ENCODE measurements at places on chromosomes 3 and 15.

DNA sequence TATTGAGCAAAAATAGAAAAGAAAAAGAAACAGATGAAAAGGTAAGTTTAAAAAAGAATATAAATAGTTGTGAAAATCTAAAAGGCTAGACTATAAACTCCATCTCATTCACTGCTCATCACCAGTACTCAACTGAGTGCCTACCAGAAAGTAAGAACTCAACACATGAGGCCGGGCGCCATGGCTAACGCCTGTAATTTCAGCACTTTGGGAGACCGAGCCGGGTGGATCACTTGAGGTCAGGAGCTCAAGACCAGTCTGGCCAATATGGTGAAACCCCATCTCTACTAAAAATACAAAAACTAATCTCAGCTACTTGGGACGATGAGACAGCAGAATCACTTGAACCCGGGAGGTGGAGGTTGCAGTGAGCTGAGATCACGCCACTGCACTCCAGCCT lies 19.3 kb downstream of the LSAMP start:
- DNase-seq: no peak

GRCh38 chr15:88255087-88255483 lies 1.5 kb downstream of the NTRK3 start:
- no peak for DNase-seq

GRCh38 chr3:72143966-72144717 lies 359.2 kb upstream of the PROK2 start:
- DNase-seq: no peak

DNA sequence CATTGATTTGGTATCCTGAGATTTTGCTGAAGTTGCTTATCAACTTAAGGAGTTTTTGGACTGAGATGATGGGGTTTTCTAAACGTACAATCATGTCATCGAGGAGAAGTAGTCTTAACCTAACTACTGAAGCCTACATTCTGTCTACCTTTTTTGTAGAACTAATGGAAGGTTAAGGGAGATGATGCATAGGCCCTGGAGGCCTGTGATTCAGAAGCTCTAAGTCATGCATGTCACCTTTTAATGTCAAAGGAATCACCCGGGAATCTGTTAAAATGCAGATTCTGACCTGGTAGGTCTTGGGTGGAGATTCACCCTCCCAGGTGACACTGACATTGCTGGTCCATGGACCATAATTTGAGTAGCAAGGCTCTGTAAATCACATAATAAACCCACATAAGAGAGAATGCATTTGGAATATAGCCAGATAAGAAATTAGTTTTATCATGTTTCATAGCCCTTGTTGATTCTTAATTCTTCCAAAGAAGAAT lies 64.9 kb downstream of the GHSR start:
- no peak for DNase-seq

- peak; percentile 16 for DNase-seq
These were observed 3.3 kb downstream of the PCBP4 start for GRCh38 chr3:51963951-51964451.

GRCh38 chr3:142656575-142656974 lies 60.4 kb downstream of the PLS1 start:
- DNase-seq: no peak

DNA sequence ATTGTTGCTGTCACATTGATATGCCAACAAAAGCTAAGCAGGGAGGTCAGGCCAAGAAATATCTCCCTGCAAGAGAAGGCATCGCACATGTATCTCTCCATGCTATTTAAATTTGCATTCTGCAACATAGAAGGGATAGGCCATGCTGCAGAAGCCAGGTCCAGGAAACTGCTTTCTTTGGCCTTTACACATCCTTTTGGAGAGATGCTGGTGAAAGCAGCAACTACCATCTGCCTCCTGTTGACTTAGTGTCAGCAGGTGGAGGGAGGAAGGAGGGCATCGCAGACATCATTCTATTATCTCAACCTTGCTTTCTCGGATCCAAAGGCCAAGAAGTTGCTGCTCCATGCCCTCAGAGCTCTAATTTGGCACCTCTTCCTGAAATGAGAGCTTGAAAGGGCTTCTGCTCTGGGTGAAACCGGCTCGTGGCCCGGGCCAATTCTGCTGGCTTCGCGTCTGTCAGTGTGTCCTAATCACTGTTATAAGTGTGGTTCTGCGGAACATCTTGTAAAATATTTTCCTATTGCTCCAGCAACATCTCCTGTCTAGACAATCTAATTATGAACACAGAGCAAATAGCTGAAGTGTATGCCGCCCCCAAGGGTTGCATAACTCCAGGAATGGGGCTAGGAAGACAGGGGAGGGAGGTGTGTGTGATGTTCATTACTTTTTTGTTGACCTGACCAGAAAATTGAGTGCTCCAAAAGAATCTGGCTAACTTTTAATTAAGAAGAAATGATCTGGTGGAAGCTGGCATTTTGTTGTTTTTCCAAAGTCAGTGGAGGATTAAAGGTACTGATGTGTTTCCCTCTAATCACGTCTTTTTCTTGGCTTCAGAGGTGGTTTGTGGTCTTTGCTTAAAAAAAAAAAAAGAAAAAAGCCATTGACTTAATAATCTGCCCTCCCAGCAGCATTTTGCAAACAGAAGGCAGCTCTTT lies 89.1 kb downstream of the TPRG1 start:
- DNase-seq: no peak

GRCh38 chr3:188326968-188327367 lies 173.0 kb downstream of the LPP start:
- DNase-seq: no peak

DNA sequence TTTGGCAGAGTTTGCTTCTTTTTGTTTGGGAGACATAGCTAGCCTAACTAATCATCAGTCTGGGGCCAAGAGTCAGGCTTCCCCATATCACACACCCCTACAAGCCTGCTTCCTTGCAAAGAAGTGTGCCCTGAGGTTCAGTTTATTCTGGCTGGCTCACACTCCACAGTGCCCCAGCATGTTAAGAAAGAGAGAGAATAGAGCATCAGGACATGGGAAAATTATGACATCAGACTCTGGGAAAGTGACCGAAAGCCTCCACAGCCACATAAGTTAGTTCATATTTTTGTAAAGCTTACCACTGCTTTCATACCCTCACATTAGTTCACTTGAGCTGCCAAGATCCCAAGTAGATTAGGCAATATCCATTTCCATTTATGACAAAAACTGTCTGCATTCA lies 63.0 kb upstream of the CFAP161 start:
- no peak for DNase-seq

DNA sequence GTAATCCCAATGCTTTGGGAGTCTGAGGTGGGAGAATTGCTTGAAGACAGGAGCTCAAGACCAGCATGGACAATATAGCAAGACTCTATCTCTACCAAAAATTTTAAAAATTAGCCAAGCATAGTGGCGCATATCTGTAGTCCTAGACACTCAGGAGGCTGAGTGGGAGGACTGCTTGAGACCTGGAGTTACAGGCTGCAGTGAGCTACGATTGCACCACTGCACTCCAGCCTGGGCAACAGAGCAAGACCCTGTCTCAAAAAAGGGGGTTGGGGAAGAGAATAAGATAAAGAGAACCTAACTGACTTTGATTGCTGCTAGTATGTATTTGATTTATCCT lies 755 bp downstream of the CD200R1 start:
- no peak for DNase-seq
